ENCODE measurements at places on chromosomes 16 and 17.

DNA sequence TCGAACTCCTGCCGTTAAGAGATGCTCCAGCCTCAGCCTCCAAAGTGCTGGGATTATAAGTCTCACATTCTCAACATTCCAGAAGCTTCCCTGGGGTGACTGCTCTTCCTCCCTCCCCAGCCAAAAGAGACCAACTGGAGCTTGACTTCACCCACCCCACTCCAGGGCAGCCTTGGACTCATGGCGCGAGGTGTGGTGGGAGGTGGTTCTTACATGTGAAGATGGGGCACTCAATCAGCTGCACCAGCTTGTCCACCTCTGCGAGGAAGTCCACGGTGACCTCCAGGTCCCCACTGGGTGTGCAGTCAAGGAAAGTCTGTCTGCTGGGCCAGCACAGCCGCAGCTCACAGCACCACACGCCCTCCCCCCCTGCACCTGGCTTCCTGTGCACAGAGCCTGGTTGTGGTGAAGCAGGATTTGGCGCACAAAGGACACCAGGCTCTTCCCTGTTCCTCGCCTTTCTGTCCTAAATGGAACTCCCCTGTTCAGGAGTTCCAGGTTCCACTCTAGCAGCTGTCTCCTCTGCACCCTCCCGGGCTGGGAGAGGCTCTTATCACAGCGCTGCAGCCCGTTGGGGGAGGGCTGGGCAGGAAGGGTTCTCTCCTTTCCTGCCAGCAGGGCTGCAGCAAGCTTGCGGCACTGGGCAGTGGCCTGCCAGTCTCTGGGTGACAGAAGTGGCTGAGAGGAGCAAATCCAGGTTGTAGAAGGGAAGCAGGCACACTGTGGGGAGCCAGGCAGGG, 9.6 kb upstream of the MTSS2 start:
- DNase-seq: no peak

GRCh38 chr16:22014271-22014873, 6.5 kb downstream of the MOSMO start:
- no peak for DNase-seq

DNA sequence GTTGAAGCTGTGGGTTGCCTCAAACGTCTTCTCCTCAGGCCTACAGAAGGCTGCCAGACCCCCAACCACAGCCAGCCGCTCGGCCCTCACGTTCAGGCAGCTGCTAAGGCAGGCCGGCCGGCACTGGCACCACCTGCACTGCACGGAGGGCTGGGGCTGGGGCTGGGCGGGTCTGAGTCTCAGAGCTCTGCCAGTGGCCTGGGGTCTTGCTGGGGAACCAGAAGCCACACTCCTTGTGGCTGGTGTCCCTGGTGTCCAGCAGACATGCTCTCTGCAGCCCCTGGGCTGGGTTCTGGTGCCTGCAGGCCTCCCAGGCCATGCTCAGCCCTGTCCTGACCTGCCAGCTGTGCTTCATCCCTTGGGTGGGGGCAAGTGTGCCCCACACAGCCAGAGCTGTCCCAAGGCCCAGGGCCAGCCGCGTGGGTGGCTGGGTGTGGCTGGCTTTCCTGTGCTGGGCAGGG, 42.0 kb downstream of the BAHCC1 start:
- DNase-seq: no peak

DNA sequence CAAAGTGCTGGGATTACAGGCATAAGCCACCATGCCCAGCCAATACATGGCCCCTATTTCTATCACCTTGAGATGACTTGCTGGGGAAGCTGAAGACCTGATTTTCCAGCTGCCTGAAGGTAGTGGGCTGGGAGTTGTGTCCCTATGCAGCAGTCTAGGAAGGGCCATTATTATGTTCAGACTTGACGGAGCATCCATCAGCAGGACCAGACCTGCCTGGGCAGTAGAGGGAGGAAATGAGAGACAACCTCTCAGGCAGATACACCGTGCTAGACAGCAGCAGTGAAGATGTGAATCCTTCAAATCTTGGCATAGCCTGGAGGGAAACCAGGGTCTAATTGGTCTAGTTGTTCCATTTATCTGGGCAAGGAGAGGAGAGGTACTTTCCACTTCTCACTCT, 35.6 kb upstream of the PHOSPHO1 start:
- DNase-seq: no peak

DNA sequence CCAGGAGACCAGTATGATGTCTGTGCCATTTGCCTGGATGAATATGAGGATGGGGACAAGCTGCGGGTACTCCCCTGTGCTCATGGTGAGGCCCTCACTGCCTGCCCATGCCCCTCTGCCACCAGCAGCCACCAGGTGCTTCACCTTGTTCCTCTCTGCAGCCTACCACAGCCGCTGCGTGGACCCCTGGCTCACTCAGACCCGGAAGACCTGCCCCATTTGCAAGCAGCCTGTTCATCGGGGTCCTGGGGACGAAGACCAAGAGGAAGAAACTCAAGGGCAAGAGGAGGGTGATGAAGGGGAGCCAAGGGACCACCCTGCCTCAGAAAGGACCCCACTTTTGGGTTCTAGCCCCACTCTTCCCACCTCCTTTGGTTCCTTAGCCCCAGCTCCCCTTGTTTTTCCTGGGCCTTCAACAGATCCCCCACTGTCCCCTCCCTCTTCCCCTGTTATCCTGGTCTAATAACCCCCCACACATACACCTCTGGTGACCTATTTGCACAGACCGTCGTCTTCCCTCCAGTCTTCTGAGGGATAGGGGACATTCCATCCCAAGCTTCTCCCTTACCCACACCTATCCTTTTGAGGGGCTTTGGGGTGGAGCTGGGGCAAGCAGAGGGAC, 3.7 kb downstream of the PFN1 start:
- no peak for DNase-seq
